Smooth muscle cell of bladder (primary cell): ENCODE measurements at places on chromosomes 12 and 14. TPM values are rescaled to one million over a fixed set of nuclear protein-coding genes. Genes with fewer than 3 reads are reported as not detected.

FOXG1 gene
- under 0.01 TPM in 2 replicates for total RNA-seq

ACRBP gene
- total RNA-seq: 0.28 and 0.37 TPM in 2 replicates

CLEC4E gene
- total RNA-seq: not detected in 2 replicates

SIX6 gene
- not detected in 2 replicates for total RNA-seq

PKP2 gene
- total RNA-seq: under 0.01 and 0.55 TPM in 2 replicates

HHIPL1 gene
- total RNA-seq: 4.4 and 7.9 TPM in 2 replicates

SLCO1C1 gene
- not detected in 2 replicates for total RNA-seq

TAS2R31 gene
- 2.4 and 3.7 TPM in 2 replicates for total RNA-seq

CCDC88C gene
- 0.28 and 0.85 TPM in 2 replicates for total RNA-seq

NOS1 gene
- under 0.01 TPM in 1 of 2 replicates, not detected in the other for total RNA-seq

CLEC4D gene
- not detected in 2 replicates for total RNA-seq

PLEKHD1 gene
- total RNA-seq: under 0.01 and 0.09 TPM in 2 replicates

NINJ2 gene
- total RNA-seq: 1.8 and 3.1 TPM in 2 replicates

CACNA1C gene
- total RNA-seq: 5.0 and 10.1 TPM in 2 replicates

EFS gene
- total RNA-seq: 1.5 and 3.1 TPM in 2 replicates

POTEG gene
- total RNA-seq: not detected in 2 replicates
